ENCODE measurements at places on chromosomes 5 and 9. TPM values are rescaled to one million over a fixed set of nuclear protein-coding genes. Genes with fewer than 3 reads are reported as not detected.

GRCh38 chr9:83981126-83981871 is 694 bp downstream of the RMI1 start:
- DNase-seq: peak; percentile 32

DNA sequence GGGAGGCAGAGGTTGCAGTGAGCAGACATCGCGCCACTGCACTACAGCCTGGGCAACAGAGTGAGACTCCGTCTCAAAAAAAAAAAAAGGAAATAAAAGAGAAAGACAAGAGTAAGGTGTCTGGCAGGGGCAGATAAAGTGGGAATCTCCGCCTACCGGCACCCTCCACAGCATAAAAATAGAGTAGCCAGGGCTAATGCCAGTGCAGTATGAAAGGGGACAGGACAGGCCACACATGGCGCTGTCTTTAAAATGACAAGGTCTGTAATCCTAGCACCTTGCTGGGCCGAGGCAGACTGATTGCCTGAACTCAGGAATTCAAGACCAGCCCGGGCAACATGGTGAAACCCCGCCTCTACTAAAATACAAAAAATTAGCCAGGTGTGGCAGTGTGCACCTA is 7.8 kb downstream of the BICD2 start:
- DNase-seq: no peak

DNA sequence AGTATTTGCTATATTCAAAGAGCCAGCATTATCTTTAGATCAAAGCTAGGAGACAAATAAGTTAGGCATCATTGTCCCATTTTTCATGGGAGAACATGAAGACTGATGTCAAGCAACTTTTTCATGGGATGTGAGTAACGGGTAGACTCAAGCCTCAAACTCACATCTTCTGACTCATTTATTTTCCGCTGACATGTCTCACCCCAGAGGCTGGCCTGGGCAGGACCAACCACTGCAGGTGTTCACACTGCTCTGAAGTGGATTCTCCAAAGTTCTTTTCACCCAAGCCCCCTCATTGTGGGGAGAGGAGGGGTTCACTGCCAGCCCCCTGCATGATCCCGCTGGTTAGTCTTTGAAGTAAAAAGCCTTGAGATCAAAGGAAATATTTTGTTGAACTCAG is 34.9 kb upstream of the BASP1 start:
- DNase-seq: no peak

GRCh38 chr5:149811453-149811852 is 81.3 kb downstream of the PPARGC1B start:
- no peak for DNase-seq

DNA sequence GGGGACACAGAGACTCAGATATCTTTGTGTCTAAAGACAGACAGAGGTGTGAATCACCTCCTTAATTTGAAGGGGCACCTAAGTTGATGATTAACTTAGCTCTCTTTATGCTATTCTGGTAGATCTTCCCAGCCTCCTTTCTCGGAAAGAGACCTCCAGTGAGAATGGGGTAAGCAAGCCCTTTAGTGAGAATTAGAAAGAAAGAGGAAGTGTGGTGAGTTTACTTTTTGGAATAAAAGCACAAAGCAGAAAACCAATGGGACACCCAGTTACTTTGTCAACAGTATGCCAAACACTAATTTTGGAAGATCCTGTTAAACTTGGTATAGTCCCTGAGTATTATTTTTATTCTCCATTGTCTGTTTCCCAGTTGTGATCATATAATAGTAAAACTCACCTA is 302.8 kb upstream of the RASA1 start:
- DNase-seq: no peak

- no peak for DNase-seq
Observed at GRCh38 chr9:113899205-113899604, 23.1 kb downstream of the ZNF618 start.

DNA sequence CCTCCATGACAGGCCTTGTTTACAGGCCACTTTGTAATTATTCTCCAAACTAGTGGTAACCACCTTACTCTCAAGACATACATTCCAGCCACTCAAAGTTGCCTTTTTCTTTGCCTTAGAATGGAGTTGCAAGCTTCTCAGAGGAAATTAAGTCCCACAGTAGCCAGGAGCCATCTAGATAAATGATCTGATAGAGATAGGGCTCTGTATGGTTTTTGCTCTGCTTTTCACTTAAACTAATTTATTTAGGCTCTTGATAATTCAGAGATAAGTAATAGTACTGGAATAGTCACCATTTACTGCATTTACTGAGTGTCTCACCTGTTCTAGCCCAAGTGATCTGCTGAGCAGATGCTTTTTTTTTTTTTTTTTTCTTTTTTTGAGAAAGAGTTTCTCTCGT is 7.5 kb downstream of the LARP1 start:
- DNase-seq: no peak

- DNase-seq: no peak
Observed at GRCh38 chr5:39785410-39785809, 360.6 kb upstream of the DAB2 start.

DNA sequence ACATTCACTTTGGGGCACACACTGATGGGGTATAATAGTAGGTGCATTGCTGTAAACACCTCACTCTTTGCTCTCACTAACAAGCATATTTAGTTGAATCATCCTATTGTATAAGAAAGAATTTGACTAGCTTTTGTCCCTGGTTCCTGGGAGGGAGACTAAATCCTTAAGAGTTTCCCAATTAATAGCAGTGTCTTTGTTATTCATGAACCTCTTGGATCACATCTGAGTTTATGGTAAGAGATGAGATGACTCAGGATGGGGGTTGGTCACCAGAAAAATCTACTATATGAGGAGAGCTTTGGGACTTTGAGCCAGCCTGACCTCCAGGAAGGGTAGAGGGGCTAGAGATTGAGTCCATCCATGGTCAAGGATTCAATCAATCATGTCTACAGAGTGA is 56.8 kb downstream of the PUM3 start:
- no peak for DNase-seq

The PCDHGA4 gene
- 2.4 TPM for polyA plus RNA-seq

The C5orf24 gene
- polyA plus RNA-seq: 131 TPM

The SOX30 gene
- 0.69 TPM for polyA plus RNA-seq

The FGF10 gene
- 6.7 TPM for polyA plus RNA-seq

The JAK2 gene
- polyA plus RNA-seq: 11.8 TPM

All from right renal pelvis (tissue), 4 donors.